ENCODE measurements at places on chromosomes 13 and 19.
A peak's percentile ranks its signal among the peaks of the same experiment; 100 is the strongest.

- H3K4me3 ChIP-seq = no peak overlapping the region
- no peaks in the 10 kb centered on the region for H3K36me3 ChIP-seq
- no peaks in the 10 kb centered on the region for H3K27me3 ChIP-seq
Observed at GRCh38 chr19:41687419-41687818, 651 bp downstream of the CEACAM7 start.

DNA sequence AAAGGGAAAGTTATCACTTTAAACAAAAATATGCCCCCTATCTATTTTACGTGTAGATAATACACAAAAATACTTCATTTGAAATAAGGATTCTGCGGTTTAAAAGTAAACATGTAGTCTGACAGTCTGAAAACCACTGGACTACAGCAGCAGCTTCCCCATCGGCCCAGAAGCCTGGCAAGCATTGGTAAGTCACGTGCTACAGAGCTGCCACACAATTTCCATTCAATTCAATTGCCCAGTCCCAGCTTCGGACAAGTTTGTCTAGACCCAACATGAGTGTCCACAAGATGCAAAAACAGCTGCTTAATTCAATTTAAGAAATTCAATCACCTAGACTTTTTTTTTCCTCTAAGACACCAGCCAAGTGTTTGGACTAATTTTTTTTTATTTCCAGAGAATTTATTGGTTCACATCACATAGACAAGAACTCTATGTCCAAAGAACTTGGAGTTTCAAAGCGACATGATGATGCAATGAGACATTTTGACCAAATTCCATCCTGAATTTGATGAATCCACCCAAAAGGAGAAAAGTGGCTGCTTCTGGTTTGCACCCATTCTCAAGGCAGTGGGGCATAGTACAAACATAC, 458.9 kb downstream of the COG6 start:
- no peaks in the 10 kb centered on the region for H3K4me1 ChIP-seq
- H3K4me3 ChIP-seq = no peak overlapping the region
- no peaks in the 10 kb centered on the region for H3K27me3 ChIP-seq
- H3K36me3 ChIP-seq = no peaks in the 10 kb centered on the region
- no peak overlapping the region for H3K27ac ChIP-seq

GRCh38 chr19:50646074-50646807, 3.0 kb upstream of the C19orf81 start:
- no peak for DNase-seq
- H3K27ac ChIP-seq = no peak overlapping the region
- no peaks in the 10 kb centered on the region for H3K27me3 ChIP-seq

- DNase-seq = no peak
- no peak overlapping the region for H3K27ac ChIP-seq
- no peak overlapping the region for H3K4me3 ChIP-seq
- no peaks in the 10 kb centered on the region for H3K4me1 ChIP-seq
Observed at GRCh38 chr13:32159137-32159869, 127.7 kb downstream of the FRY start.

DNA sequence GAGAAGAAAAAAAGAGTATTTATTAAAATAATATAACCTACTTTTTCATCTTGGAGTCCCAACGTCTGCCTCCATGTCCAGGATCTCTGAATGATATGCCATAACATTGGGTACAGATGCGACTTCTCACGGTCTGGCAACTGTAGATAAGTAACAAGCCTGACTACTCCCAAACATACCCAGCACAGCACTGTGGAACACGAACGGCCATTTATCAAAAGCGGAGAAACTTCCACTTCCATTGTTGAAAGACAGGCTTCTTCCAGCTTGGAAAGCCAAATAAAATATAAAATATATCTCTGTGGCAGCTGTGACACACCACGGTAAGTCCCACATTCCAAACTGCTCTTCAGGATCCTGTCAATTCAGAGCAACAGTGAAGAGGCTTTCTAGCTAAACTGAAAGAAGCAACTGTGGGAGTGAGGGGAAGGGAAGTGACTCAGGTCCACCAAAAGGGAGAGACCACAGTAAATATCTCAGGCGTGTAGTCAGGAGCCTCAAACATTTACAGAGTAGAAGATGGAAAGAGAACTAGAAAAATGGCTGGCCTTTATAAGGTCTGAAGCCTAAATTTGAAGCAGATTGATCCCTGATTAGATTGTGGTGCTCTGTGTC, 331.7 kb downstream of the LIG4 start:
- H3K27ac ChIP-seq = no peak overlapping the region
- H3K27me3 ChIP-seq = no peaks in the 10 kb centered on the region
- H3K4me1 ChIP-seq = no peaks in the 10 kb centered on the region
- H3K4me3 ChIP-seq = no peak overlapping the region

GRCh38 chr13:98595134-98595533, 18.2 kb upstream of the STK24 start:
- no peak overlapping the region for H3K27ac ChIP-seq
- no peak overlapping the region for H3K4me3 ChIP-seq
- no peak for DNase-seq
- peaks cover 3% of the 10 kb centered on the region for H3K4me1 ChIP-seq
- no peaks in the 10 kb centered on the region for H3K27me3 ChIP-seq
- H3K36me3 ChIP-seq = no peaks in the 10 kb centered on the region

DNA sequence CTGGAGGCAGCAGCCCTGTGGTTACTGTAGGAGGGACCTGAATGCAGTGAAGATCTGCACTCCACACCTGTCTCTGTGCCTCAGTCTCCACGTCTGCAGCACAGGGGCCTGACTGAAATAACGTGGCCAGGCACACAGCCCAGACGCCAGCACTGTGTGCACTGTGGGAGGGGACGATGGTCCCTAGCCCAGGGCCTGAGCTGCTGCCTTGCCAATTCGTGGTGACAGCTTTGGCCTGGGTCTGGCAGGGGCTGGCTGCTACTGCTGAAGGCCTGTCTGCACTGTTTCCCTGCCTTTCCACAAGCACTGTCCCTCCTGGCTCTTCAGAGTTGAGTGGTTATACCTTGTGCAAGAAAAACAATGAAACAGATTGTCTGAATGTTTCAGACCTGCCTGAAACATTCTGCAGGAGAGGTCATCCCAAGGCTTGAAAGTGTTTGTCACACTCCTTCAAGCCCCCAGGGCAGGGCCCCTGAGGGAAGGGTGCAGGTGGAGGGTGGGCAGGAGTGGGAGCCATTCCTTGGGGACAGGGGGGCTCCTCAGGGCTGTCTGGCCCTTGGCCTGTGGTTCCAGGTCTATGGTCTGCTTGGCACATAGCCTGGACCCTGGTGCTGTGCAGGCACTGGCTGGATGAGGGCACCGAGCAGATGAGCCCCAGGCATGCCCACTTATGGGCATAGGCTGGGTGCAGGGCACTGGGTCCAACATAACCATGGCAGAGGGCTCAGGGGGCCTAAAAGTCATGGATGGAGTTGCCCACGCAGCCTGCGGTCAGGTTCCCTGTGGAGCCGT, 38.7 kb upstream of the LDLR start:
- H3K27me3 ChIP-seq = no peaks in the 10 kb centered on the region
- no peak for DNase-seq

DNA sequence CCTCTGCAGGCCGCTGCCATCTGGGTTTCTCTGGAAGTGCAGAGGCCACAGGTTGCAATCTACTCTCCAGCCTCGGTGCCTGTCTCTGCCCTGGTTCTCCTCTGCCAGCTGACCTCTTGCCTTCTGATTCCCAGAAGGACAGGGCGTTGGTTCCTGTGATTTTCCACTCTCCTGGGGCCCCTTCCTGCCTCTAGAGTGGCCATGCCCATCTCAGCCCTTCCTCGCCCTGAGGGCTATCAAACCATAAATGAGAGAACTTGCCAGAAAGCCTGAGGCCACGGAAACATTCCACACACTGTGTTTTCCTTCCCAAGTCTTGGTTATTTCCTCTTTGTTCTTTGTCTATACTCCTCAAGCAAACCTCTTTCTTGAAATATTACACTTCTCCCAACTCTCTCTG, 146.2 kb downstream of the SHISA2 start:
- no peak overlapping the region for H3K4me3 ChIP-seq
- H3K27ac ChIP-seq = no peak overlapping the region
- no peaks in the 10 kb centered on the region for H3K36me3 ChIP-seq
- no peaks in the 10 kb centered on the region for H3K27me3 ChIP-seq
- H3K4me1 ChIP-seq = peaks cover 4% of the 10 kb centered on the region

DNA sequence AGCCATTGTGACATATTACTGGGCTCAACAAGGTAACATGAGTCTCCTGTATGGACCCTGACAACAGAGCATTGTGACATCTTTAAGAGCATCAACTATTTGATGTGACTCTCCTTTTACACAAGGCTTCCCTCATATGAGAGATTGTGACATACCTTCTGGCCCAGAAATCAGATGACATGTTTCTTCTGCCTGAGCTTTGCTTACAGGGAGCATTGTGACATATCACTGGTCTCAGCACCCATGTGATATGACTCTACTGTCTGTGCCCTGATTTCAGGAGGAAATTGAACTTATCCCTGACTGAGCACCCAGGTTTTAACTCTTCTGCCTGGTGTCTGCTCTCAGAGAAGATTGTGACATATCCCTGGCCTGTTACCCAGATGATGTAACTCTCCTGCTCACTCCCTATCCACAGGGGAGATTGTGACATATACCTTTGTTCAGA, 15.9 kb upstream of the ZNF681 start:
- no peak overlapping the region for H3K27ac ChIP-seq
- H3K4me1 ChIP-seq = no peaks in the 10 kb centered on the region
- no peaks in the 10 kb centered on the region for H3K27me3 ChIP-seq
- DNase-seq = peak; percentile 41
- H3K4me3 ChIP-seq = no peak overlapping the region

Data from trophoblast cell (in vitro differentiated cells and primary cell).